ENCODE measurements at places on chromosomes 7 and 10. TPM values are rescaled to one million over a fixed set of nuclear protein-coding genes. Genes with fewer than 3 reads are reported as not detected.

The HOXA6 gene
- total RNA-seq: 5.8 TPM

The ENKUR gene
- 0.18 TPM for total RNA-seq

The PRDX3 gene
- total RNA-seq: 212 TPM

The OR2A5 gene
- total RNA-seq: not detected

The EBLN1 gene
- not detected for total RNA-seq

The LIPF gene
- total RNA-seq: not detected

The SPDYE2 gene
- total RNA-seq: not detected

The INA gene
- 0.30 TPM for total RNA-seq

The COBL gene
- not detected for total RNA-seq

The ATOH7 gene
- total RNA-seq: not detected

The C10orf62 gene
- 0.23 TPM for total RNA-seq

The INSIG1 gene
- total RNA-seq: 269 TPM

The LRIT1 gene
- total RNA-seq: not detected

The NFKB2 gene
- 51.0 TPM for total RNA-seq

The TSPAN12 gene
- 0.30 TPM for total RNA-seq

The RBP3 gene
- total RNA-seq: not detected

The PPP1R3C gene
- total RNA-seq: 84.9 TPM

The GPR15LG gene
- not detected for total RNA-seq

The SLC25A13 gene
- total RNA-seq: 15.9 TPM

The SPDYE16 gene
- not detected for total RNA-seq

The NEUROG3 gene
- not detected for total RNA-seq

The FASTK gene
- 62.7 TPM for total RNA-seq

The NRG3 gene
- total RNA-seq: under 0.01 TPM

The RHOBTB1 gene
- 17.7 TPM for total RNA-seq

The GDF2 gene
- total RNA-seq: not detected

The FEZF1 gene
- not detected for total RNA-seq

The NUTM2E gene
- not detected for total RNA-seq

The C10orf95 gene
- not detected for total RNA-seq

The CPA2 gene
- total RNA-seq: not detected

The FOXP2 gene
- 1.2 TPM for total RNA-seq

The COMTD1 gene
- 2.7 TPM for total RNA-seq

The TRIM73 gene
- total RNA-seq: 0.59 TPM
